Muscle of arm (tissue), 14 donors: ENCODE measurements at places on chromosomes 2 and 18. TPM values are rescaled to one million over a fixed set of nuclear protein-coding genes. Genes with fewer than 3 reads are reported as not detected.

DNA sequence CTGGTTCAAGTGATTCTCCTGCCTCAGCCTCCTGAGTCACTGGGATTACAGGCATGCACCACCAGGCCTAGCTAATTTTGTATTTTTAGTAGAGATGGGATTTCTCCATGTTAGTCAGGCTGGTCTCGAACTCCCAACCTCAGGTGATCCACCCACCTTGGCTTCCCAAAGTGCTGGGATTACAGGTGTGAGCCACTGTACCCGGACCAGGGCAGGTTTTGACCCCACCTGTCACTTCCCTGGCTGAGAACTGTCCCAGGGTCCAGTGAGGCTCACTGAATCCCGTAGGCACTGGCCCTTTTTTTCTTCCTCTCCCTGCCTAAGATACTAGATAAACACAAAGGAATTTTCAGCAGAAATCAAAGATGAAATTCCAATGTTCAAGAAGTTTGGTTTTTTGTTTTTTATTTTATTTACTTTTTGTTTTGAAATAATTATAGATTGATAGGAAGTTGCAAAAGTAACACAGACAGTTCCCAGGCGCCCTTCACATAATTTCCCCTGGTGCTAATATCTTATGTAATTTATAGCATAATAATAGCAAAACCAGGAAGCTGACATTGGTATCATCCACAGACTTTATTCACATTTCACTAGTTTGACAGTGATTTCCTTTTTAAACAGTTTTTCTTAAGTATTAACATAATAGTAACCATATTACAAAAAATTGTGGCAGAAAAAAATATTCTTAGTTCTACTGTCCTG, 52.4 kb upstream of the B3GNT7 start:
- DNase-seq = no peak

- DNase-seq = no peak
These were observed 27.9 kb downstream of the NOL10 start for GRCh38 chr2:10661846-10662245.

The KCNG2 gene
- not detected for polyA plus RNA-seq

DNA sequence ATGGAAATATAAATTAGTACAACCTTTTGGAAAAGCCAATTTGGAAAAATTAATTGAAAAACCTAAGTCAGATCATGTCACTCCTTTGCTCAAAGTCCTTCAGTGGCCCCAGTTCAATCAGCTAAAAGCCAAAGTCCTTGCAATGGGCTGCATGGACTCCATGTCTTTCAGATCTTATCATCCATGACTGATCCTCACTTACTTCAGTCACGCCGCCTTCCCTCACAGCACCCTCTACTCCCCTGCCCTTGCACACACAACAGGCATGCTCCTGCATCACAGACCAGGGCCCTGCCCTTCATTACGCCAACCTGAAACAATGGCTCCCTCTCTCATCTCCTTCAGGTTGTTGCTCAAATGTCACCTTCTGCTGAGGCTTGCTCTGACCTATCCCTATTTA, 15.6 kb downstream of the KANSL3 start:
- no peak for DNase-seq

- no peak for DNase-seq
These were observed 78.5 kb downstream of the MCFD2 start for GRCh38 chr2:46837112-46837454.
